ENCODE measurements at places on chromosomes 12 and 14. TPM values are rescaled to one million over a fixed set of nuclear protein-coding genes. Genes with fewer than 3 reads are reported as not detected.

Gene NANOG
- 134 TPM for total RNA-seq

Gene NCKAP5L
- 37.0 TPM for total RNA-seq

- no peak for DNase-seq
These were observed 171.1 kb downstream of the RPAP3 start for GRCh38 chr12:47534695-47535094.

DNA sequence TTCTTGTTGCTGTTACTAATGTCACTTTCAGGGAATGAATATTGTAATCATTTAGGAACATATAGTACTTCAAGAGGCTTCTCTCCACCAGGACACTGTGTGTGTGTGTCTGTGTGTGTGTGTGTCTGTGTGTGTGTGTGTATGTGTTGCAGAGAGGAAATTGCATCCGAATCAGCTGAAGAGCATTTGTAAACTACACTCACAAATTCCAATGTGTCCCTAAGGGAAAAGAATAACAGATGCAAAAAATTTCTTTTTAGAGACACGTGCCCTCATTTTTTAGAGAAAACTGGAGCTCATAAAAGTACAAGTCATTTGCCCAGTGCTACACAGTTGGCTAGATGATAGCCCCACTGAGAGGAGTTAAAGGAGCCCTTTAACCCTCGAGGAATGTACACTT is 168.8 kb downstream of the ANO4 start:
- DNase-seq = no peak

GRCh38 chr12:65822732-65823512 is 1.4 kb upstream of the HMGA2 start:
- DNase-seq = peak; percentile 89

- no peak for DNase-seq
These were observed 16.9 kb downstream of the BEST3 start for GRCh38 chr12:69682110-69682755.

DNA sequence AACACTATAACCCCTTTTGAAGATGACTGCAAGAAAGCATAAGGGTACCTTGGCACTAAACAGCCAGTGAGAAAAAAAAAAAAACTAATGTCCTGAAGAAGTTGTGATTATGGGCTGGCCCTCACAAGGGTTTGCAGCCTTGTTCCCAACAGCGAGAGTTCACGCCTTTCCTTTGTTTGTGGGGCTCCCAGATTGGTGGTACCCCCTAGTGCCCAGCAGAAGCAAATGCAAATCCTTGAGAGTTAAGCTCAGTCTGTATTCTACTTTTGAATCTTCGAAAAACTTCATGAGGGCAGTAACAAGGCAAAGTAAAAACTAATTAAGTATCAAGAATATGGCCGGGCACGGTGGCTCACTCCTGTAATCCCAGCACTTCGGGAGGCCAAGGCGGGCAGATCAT is 238.9 kb upstream of the LMO3 start:
- peak; percentile 76 for DNase-seq

Gene CLEC14A
- not detected for total RNA-seq

Gene KRT8
- total RNA-seq = 250 TPM

Gene E2F7
- 22.3 TPM for total RNA-seq

- DNase-seq = no peak
These were observed 280.9 kb downstream of the CACNA1C start for GRCh38 chr12:2333491-2334195.

DNA sequence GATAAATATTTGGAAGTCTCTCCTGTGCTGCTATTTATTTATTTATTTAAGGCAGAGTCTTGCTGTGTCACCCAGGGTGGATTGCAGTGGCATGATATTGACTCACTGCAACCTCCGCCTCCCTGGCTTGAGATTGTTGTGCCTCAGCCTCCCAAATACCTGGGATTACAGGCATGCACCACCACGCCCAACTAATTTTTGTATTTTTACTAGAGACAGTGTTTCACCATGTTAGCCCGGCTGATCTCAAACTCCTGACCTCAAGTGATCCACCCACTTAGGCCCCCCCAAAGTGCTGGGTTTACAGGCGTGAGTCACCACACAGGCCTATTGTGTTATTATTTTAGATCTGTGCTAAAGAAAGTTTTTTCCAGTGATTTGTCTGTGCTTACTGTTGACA is 225.2 kb downstream of the CCER1 start:
- DNase-seq = no peak

DNA sequence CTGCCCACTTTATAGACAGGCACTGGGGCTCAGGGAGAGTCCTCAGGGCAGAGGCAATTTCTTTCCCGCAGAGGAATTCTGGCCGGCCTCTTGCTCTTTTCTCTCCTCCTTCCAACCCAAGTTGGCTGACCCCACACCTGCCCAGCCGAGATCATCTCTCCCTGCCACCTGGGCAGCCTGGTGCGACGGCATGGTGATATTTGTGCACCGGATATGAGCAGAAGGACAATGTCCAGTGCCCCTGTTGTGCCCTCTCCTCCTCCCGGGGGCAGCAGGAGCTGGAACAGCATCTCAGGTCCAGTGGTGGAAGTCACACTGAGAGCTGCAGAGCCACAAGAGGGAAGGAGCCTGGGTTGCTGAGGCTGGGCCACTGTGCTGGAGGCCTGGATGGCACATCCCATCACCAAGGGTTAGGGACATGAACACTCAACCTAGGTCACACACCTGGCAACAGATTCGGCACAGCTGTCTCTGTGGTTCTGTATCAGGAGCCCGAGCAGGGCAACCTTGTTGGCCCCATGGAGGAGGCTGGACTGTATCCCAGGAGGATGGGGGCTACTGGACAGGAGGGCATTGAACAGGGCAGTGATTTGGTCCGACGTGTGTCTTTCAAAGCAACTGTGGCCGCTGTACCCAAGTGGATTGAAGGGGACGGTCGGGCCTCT is 57.7 kb upstream of the DIO3 start:
- DNase-seq = no peak

GRCh38 chr12:11717519-11717961 is 68.1 kb downstream of the ETV6 start:
- no peak for DNase-seq

Gene RBM25
- 120 TPM for total RNA-seq

Measured in GM23338 (cell line).